Stimulated activated CD4-positive, alpha-beta T cell treated with anti-CD3 and anti-CD28 coated beads, Interleukin-2, amount 100 ng/mL, for 24 hours (primary cell): ENCODE measurements at places on chromosomes 12 and 14.

GRCh38 chr12:73529231-73529630, 1008.4 kb upstream of the ATXN7L3B start:
- DNase-seq, result no peak

GRCh38 chr14:72847721-72848120, 46.2 kb downstream of the DPF3 start:
- DNase-seq, result no peak

DNA sequence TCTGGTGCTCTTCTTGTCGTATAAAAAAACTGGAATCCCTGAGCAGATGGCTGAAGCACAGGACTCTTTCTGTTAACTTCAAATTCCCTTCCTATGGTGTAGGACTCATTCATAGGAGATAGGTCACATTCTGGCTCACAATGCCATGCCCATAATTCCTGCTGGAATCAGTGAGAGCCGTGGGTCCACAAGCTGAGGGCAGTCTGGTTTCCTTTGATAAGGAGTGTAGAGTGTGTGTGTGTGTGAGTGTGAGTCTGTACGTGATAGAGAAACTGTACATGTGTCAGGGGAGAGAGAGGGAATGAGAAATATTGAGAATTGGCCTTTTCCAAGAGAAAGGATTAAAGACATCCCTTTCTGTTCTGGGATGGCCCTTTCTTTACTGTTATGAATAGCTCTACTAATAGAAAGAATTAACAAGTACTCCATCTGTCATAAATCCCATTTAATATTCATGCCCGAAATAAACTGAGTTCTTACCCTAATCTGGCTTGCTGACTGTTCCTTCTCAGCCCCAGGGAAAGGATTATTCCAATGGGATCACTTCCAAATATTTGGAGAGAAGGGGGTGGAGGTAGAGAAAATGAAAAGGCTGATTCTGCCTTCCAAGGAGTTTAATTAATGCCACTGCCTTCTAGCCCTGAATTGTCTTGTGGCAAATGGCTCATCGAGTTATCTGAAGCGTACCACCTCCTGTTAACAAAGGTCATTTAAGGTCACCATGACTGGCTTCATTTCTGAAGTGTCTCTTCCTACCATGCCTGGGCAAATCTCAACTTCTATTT, 79.0 kb downstream of the TMX1 start:
- no peak for DNase-seq

GRCh38 chr12:99027461-99027860, 382.4 kb downstream of the APAF1 start:
- DNase-seq, result no peak

DNA sequence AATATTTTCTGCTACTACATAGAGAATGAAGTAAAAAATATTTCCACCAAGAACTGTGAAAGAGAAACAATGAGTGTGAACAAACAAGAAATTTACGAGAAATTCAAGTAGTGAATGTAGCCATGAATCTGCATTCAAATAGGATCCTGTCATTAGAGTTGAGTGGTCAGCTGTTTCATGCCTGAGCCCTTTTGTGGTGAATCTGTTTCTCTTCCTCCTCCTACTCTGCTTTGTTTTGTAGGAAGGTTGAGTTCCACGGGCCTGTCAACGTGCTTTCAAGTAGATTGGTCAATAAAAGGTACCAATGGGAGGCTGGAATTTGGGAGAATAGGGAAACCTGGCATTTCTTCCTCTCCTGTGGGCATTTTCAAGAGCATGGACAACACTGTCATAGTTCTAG, 1749.6 kb upstream of the FLRT2 start:
- no peak for DNase-seq

- DNase-seq, result no peak
These were observed 93.4 kb downstream of the PHLDA1 start for GRCh38 chr12:75938189-75938588.

DNA sequence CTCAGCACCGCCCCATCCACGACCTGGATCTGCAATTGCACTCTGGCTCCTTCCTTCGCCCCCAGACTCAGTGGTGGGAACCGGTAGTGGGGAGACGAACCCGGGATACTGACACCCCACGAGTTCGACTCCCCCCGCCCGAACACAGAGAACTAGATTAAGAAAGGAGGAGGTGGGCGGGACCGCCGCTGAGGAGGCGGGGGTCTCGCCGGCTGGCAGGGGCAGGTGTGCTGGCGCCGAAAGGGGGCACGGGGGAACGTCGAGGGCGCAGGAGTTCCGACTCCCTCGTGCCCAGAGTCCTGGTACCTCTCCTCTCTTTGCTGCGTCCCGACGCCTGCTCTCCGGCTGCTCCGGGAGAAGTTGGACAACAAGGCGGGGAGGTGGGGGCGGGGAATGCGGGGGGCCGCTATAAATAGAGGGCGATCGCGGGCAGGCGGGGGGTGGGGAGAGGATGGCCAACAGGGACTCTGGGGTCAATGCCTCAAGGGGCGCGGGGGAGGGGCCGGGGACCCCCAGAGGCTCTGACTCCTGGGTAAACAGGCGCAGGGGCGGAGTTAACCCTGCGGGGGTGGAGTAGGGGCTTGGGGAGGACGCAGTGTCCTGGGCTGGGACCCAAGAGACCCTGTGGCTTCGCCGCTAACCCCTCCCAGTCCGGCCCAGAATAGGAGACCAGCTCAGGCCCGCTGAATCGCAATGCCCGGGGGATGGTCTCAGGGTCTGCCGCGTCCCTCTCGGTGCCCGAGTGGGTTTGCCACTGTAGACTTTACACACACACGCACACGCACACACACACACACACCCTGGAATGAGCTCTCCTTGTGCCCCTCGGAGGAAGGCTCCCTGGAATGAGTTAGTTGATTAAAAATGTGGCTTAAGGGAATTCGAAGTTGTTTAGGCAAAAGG, 761 bp upstream of the NDRG2 start:
- DNase-seq, result no peak

GRCh38 chr12:64627771-64628170, 17.5 kb downstream of the RASSF3 start:
- no peak for DNase-seq
